Suppressor macrophage treated with lipopolysaccharide for 1 hour (primary cell): ENCODE measurements at places on chromosomes 7 and 10.
A peak's percentile ranks its signal among the peaks of the same experiment; 100 is the strongest.

- no peak for DNase-seq
Measured at GRCh38 chr7:77811516-77812289, 13.1 kb downstream of the PHTF2 start.

- peak; percentile 83 for DNase-seq
Measured at GRCh38 chr7:2689951-2690705, 2.1 kb downstream of the AMZ1 start.

- no peak for DNase-seq
Measured at GRCh38 chr7:70434376-70434775, 697.6 kb upstream of the GALNT17 start.

DNA sequence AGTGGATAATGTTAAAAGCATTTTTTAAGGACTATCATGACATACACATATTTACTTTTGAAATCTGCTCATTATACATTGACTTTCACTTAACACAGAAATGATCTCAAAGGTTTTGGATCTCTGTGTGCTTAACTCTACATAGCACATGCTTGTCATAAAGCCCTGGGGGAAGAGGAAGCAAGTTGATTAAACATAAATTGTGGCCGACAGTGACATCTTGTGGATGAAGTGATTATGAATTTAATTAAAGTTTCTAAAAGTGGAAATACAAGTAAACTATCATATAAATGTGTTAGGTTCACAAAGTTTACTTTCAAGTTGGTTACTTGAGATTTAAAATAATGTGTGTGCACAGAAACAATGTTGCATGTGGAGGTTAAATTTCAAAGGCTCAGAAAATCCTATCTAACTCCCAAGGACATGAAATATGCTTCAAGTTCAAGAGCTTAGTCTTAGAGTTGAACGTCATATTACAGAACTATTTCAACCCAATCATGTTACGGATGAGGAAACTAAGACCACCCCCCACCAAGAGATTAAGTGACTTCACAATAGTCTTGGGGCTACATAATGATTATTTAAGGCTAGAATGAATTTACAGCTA is 1247.8 kb downstream of the GATA3 start:
- DNase-seq: peak; percentile 77

DNA sequence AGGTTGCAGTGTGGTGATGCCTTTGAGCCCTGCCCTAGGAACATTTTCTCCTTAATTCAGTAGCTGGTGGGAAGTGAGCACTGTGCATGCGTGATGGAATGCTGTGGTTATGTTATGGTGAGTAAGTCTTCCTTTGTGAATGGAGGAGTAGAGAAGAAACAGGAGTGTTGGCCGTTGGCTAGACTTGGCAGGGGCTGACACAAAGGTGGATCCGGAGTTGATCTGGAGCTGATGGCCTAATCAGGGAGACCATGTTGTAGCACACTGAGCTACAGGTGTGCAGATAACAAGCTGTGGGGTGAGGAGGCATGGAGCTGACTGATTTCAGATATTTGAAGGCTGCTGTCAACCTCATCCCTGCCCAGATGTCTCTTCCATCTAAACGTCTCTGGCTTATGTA is 122.3 kb downstream of the CNNM2 start:
- no peak for DNase-seq

DNA sequence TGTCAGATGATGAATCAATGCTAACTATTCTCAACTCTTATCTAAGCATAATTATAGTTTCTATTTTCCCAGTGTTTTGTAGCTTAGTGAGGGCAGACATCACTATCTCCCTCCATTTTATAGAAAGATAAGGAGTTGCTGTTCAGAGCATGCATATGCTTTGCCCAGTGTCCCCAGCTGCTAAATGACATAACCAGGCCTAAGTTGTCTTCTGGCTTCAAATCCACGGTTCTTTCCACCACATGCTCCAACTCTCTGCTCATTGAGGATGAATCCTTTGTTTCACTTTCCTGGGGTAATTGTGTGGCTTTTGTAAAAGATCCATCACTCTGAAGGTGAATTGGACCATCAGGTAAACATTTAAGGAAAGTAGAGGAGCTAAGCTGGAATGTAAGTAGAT is 134.0 kb downstream of the SNX10 start:
- no peak for DNase-seq

GRCh38 chr10:89032141-89032891 is 41.7 kb downstream of the FAS start:
- DNase-seq: peak; percentile 92

GRCh38 chr10:98321186-98321780 is 53.3 kb upstream of the LOXL4 start:
- no peak for DNase-seq

DNA sequence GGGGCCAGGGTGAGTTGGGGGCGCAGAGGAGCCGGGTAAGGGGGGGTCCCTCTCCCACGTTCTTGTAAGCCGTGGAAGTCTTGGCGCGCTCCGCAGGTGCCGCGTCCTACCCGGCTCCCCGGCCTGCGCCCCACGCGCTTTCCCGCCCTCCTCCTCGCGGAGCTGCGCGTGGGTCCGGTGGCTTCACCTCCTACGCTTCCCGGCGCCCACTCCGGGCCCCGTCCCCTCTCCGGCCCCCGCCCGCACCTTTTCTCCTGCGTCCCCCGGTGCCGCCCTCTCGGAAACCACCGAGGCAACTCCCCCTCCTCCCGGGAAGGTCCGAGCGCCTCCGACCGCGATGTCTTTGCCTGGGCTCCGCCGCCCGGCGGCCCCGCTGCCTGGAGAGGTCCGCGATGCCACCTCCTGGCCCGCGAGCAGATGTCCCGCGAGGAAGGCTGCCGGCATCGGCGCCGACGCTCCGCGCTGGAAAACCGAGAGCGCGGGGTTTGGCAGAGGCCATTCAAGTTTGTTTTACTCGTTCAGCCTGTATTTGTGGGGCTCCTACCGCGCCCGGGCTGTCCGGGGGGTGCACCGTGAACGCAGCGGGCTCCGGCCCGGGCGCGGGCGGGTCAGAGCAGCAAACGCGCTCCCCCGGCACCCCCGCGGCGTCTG is 2.4 kb upstream of the NKX6-2 start:
- peak; percentile 29 for DNase-seq

GRCh38 chr10:3807211-3807927 is 22.4 kb upstream of the KLF6 start:
- peak; percentile 52 for DNase-seq

DNA sequence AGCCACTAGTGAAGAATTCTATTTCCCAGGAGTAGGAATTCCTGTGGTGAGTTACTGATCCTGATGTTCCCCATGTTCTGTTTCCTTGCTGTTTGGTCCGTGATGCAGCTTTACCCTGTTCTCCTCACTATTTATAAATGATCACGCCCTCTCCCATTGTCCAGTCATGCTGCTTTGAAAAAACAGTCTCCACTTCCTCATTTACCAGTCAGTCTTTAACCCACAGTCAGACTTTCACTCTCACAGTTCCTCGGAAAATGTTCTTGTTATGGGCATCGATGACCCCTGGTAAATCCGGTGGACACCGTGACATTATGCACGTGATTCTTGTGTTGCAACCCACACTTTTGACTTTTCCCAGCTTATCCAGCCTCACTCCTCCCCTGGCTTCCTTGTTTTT is 14.4 kb downstream of the SCIN start:
- peak; percentile 91 for DNase-seq

GRCh38 chr10:75117995-75118394 is 6.5 kb downstream of the SAMD8 start:
- DNase-seq: no peak

DNA sequence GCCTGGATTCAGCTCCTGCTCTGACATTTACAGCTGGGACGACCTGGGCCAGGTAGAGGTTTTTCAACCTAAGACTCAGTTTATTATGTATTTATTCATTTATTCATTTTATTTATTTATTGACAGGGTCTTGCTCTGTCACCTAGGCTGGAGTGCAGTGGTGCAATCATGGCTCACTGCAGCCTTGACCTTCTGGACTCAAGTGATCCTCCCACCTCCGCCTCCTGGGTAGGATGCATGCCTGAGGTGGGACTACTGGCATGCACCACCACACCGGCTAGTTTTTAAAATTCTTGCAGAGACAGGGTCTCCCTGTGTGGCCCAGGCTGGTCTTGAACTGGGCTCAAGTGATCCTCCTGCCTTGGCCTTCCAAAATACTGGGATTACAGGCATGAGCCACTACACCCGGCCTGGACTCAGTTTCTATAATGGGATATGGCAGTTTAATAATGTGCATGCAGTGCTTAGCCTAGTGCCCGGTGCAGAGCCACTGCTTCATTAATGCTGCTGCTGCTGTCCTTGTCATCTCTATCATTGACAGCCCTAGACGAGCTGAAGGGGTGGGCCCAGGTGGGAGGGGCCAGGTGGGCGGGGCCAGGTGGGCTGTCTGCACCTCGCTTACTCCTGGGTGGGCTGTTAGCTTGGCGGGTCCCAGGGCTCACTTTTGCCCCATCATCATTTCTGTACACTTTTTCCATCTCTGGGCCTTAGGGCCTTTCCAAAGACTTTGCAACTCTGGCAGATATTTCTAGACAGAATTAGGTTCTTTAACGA is 92.6 kb downstream of the LHPP start:
- no peak for DNase-seq

DNA sequence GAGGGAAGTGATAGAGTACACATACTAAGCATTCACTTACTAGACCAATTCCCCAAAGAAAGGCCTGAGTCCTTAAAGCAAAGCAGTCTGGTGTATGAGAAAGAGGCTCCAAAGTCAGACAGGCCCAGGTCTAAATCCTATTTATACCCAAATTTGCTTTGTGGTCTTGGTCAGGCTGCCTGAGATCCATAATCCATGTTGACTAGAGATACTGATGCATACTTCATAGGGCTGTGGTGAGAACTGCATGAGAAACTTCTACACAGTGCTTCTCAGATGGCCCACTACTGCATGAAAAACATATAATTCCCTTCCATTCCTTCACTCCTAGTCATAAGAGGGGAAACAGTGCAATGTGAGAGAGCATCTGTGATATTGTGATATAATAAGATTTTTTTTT is 81.6 kb upstream of the SP4 start:
- DNase-seq: no peak

- DNase-seq: no peak
Measured at GRCh38 chr10:113506476-113506875, 46.4 kb upstream of the HABP2 start.
